ENCODE measurements at places on chromosomes 6 and 20. TPM values are rescaled to one million over a fixed set of nuclear protein-coding genes. Genes with fewer than 3 reads are reported as not detected.

GRCh38 chr6:6058054-6058444 is 51.3 kb upstream of the NRN1 start:
- no peaks in the 10 kb centered on the region for H3K4me1 ChIP-seq
- H3K27me3 ChIP-seq = no peaks in the 10 kb centered on the region
- no peak overlapping the region for H3K27ac ChIP-seq
- H3K4me3 ChIP-seq = no peak overlapping the region
- H3K36me3 ChIP-seq = no peaks in the 10 kb centered on the region

GRCh38 chr20:16321291-16321690 is 252.0 kb downstream of the KIF16B start:
- H3K36me3 ChIP-seq = no peaks in the 10 kb centered on the region
- H3K4me3 ChIP-seq = no peak overlapping the region
- H3K27ac ChIP-seq = no peak overlapping the region
- no peaks in the 10 kb centered on the region for H3K4me1 ChIP-seq
- DNase-seq = no peak

DNA sequence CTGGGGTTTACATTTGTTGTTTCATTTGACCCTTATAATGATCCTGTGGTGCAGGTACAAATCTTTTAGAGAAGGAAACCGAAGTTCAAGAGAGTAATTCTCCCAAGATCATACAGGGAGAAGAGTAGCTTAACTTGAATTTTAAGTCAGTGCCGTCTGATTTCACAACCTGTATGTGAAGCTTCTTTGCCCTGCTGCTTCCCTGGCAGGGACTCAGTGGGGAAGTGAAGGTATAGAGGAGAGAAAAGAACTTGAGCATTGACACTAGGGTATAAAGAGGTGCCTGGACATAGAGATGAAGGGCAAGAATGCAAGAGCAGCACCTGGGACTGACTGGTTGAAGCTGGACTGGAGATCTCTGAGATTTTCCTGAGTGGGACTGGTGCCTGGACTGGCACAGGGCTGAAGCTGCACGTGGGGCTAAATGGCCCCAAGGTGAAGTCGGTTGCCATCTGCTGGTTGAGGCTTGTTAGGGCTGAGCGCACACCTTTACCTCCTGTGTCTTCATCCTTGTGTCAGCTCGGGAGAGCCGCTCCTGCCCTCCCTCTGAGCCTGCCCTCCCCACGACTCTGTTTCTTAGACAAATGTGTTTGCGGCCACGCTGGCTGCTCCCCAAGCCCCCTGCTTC is 41.8 kb downstream of the FARS2 start:
- H3K4me3 ChIP-seq = no peak overlapping the region
- H3K27ac ChIP-seq = no peak overlapping the region
- H3K36me3 ChIP-seq = no peaks in the 10 kb centered on the region

GRCh38 chr20:14924433-14924832 is 587.0 kb upstream of the FLRT3 start:
- H3K27ac ChIP-seq = no peak overlapping the region
- H3K4me3 ChIP-seq = no peak overlapping the region
- H3K4me1 ChIP-seq = no peaks in the 10 kb centered on the region

DNA sequence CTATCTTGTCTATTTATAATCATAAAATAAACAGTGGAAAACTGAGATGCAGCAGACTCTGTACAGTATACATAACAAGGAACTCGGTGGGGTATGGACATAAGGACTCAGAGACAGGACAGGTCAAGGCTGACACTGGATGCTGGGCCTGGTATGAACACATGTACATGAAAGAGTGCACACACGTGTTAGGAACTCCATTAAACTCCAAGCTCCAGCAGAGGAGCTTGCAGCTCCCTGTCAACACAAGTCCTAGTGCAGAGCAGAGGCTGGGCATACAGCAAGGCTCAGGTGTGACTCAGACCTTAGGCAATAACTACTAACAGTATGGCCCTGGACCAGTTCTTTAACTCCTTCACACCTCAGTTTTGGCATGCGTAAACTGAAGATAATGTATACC is 17.1 kb downstream of the NAPB start:
- peaks cover 3% of the 10 kb centered on the region for H3K4me1 ChIP-seq
- H3K27ac ChIP-seq = no peak overlapping the region
- no peak overlapping the region for H3K4me3 ChIP-seq
- peaks cover 5% of the 10 kb centered on the region for H3K36me3 ChIP-seq
- no peaks in the 10 kb centered on the region for H3K27me3 ChIP-seq
- DNase-seq = no peak

GRCh38 chr20:60749804-60750602 is 502.1 kb upstream of the CDH4 start:
- no peak for DNase-seq
- H3K27ac ChIP-seq = no peak overlapping the region
- no peaks in the 10 kb centered on the region for H3K36me3 ChIP-seq
- H3K4me3 ChIP-seq = no peak overlapping the region
- H3K27me3 ChIP-seq = no peaks in the 10 kb centered on the region

DNA sequence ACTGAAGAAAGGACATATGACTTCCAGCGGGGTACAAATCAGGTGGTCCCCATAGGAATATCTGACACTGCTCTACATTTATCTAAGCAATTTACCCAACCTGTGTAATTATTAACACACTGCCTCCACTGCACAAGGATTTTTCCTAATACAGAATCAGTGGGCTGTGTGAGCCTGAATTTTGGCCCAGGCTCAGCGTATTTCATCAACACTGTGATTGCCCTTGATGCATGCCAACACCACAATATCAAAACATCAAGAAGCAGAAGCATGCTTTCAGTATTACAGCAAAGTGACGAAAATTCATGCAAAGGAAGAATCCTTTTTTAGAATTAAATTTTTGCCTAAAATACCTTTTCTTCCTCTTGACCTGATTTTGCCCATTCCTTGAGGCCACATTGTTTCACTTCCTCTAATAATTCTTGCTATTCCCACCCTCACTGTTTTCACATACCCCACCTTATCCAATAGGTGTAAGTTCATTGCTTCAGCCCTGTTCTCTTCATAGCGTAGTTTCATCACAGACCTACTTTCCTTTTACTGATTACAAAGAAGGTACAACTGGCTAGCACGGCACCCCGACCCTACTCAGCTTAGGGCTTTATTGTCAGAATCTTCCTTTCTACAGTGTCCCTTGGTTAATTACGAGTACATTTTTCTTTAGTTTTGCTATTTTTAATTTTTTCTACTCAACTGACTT is 83.7 kb upstream of the PTCHD4 start:
- no peaks in the 10 kb centered on the region for H3K36me3 ChIP-seq
- H3K4me3 ChIP-seq = no peak overlapping the region
- no peaks in the 10 kb centered on the region for H3K4me1 ChIP-seq
- no peak overlapping the region for H3K27ac ChIP-seq
- peak; percentile 68 for DNase-seq

DNA sequence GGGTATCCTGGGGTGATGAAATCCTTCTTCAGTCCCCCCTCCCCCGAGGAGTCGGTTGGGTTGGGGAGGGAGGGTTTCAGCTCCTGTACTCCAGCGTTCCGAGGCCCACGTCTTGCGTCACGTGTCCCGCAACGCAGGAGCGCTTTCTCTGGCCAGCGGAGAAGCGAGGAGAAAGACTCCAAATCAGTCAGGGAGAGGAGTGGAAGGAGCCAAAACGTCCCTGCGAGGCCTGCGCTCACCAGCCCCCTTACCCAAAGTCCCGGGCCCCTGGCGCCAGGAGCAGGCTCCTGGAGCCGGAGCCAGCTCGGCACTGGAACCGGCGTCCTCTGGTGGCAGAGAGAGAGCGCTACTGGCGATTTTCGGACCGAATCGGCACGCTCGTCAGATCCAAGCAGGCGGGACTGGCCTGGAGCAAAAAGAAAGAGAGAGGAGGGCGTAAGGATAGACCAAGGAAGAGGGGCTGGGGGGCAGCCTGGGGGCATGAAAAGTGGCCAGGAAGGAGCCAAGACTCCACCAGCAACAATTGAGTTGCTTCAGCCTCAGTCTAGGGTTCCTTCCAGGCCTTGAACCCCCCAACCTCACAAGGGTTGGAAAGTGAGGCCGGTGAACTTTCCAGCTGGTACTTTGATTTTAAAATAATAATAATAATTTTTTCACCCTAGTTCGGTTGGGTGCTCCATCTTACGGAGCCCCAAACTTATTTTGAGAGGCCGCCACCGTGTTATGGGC is at the start of gene GNAS:
Gene GNAS (plus strand): TSS at position 174 of the 729 bp plus-strand sequence.
- DNase-seq = peak; percentile 77
- peaks cover 30% of the 10 kb centered on the region for H3K27me3 ChIP-seq
- no peak within 1 kb of the TSS for H3K4me3 ChIP-seq
- H3K4me1 ChIP-seq = no peaks in the 10 kb centered on the region

DNA sequence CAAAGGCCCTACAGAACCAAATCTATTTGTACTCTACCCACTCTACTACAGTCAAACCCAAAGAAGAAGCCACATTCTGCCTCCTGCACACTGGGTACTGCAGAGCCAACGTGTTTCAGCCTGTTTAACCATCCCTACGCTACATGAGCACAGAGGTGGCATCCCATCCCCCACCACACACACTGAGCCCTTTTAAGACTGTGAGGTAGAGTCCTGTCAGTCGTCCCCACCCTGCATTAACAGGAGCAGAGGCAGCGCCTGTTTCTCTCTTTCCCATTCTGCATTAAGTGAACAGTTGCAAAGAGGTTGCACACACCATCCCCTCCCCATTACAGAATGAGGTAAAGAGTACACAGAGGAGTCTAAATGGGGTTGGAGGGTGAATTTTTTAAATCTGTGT is 5.2 kb upstream of the RSPH4A start:
- H3K4me1 ChIP-seq = no peaks in the 10 kb centered on the region
- no peaks in the 10 kb centered on the region for H3K36me3 ChIP-seq
- no peaks in the 10 kb centered on the region for H3K27me3 ChIP-seq
- no peak overlapping the region for H3K27ac ChIP-seq

DNA sequence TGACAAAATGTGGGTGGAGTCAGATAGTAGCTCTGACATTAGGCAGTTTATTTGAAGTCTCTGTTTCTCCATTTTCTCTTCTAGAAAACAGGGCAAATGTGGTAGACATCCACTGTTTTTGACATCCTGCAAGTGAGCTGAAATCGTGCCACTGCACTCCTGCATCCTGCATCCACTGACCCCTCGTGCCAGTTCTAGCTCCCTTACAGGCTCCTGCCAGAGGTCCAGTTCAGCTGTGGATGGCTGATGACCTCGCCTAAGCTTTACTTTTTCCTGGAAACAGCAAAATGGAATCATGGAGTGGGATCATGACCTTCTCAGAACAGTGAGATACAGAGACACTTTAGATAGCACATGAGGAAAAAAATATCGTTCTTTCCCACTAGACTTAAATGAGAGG is 58.5 kb downstream of the TULP4 start:
- no peak for DNase-seq
- H3K27ac ChIP-seq = no peak overlapping the region
- no peaks in the 10 kb centered on the region for H3K36me3 ChIP-seq
- no peak overlapping the region for H3K4me3 ChIP-seq
- peaks cover 15% of the 10 kb centered on the region for H3K4me1 ChIP-seq

DNA sequence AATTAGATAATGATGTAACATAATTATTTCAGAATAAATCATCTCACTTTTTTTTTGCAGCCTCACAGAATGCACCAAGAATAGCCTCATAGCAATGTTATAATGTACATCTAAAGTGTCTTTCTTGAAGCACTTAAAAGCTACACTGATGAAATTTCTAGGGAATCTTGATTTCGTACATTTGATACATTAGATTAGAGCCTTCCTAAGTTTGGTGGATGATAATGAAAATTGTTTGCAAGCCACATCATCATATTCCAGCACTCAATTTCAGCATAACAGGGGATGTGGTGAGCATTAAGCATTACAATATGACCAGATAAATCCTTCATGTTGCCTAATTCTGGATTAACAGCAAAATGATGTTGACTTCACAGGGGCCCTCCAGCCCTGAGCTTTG is 9.7 kb upstream of the METTL24 start:
- H3K27me3 ChIP-seq = no peaks in the 10 kb centered on the region
- DNase-seq = no peak
- no peak overlapping the region for H3K27ac ChIP-seq

DNA sequence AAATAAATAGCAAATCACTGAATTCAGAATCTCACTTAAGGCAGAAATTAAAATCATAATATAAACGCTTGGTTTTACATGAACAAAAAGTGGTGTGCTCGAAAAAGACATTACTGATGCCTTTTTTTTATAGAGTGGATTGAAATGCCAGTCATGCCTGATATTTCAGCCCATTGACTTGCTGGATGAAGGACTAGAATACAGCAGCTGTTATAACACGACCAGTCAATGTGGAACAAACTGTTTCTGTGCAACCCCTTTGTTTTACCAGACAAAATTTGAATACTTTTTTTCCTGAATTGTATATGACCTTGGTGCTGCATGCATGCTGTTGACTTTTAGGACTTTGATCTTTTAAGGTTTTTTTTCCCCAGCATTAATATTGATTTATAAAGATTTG is 150.0 kb downstream of the QKI start:
- H3K27me3 ChIP-seq = no peaks in the 10 kb centered on the region
- DNase-seq = no peak
- H3K4me1 ChIP-seq = no peaks in the 10 kb centered on the region
- peaks cover 17% of the 10 kb centered on the region for H3K36me3 ChIP-seq
- no peak overlapping the region for H3K4me3 ChIP-seq

GRCh38 chr6:46102123-46102522 is 27.7 kb upstream of the ENPP4 start:
- no peak overlapping the region for H3K27ac ChIP-seq
- no peaks in the 10 kb centered on the region for H3K36me3 ChIP-seq
- H3K4me3 ChIP-seq = no peak overlapping the region
- DNase-seq = no peak
- no peaks in the 10 kb centered on the region for H3K27me3 ChIP-seq

DNA sequence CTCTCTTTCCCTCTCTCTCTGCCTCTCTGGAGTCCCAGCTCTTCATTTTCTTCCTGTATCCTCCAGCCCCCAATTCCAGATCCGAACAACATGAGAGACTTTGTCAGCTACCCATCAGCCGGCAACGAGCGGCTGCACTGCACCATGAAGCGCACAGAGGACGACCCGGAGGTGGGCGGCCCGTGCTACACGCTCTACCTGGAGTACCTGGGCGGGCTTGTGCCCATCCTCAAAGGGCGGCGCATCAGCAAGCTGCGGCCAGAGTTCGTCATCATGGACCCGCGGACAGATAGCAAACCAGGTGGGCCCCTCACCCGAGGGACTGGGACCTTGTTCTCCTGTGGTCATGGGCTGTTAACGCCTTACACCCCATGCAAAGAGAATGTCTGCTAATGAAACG is 78.9 kb upstream of the TMEM181 start:
- no peaks in the 10 kb centered on the region for H3K27me3 ChIP-seq
- no peaks in the 10 kb centered on the region for H3K4me1 ChIP-seq
- DNase-seq = no peak
- H3K4me3 ChIP-seq = no peak overlapping the region
- no peak overlapping the region for H3K27ac ChIP-seq
- peaks cover 21% of the 10 kb centered on the region for H3K36me3 ChIP-seq

GRCh38 chr6:157346373-157346772 is 23.1 kb upstream of the TMEM242 start:
- H3K27me3 ChIP-seq = no peaks in the 10 kb centered on the region
- H3K27ac ChIP-seq = no peak overlapping the region
- no peak for DNase-seq
- no peaks in the 10 kb centered on the region for H3K4me1 ChIP-seq
- no peak overlapping the region for H3K4me3 ChIP-seq

Gene KHDC1
- 1.9 TPM for polyA plus RNA-seq

Gene ERVFRD-1
- 0.26 TPM for polyA plus RNA-seq

Gene OGFRL1
- 11.0 TPM for polyA plus RNA-seq

Gene NFATC2
- polyA plus RNA-seq = 1.5 TPM

Gene SUPT3H
- 5.2 TPM for polyA plus RNA-seq

Gene TNFRSF6B
- polyA plus RNA-seq = 195 TPM

Gene SPATA25
- 0.77 TPM for polyA plus RNA-seq

Gene IL17F
- not detected for polyA plus RNA-seq

Gene VWA7
- 2.2 TPM for polyA plus RNA-seq

Gene EYS
- 0.07 TPM for polyA plus RNA-seq

Gene TJAP1
- 21.7 TPM for polyA plus RNA-seq

Gene SHLD1
- polyA plus RNA-seq = 6.8 TPM

Gene TMEM74B
- polyA plus RNA-seq = 2.3 TPM

Gene DOK5
- 0.37 TPM for polyA plus RNA-seq
